SK-MEL-5 (cell line): ENCODE measurements at places on chromosomes 12 and 14. TPM values are rescaled to one million over a fixed set of nuclear protein-coding genes. Genes with fewer than 3 reads are reported as not detected.
A peak's percentile ranks its signal among the peaks of the same experiment; 100 is the strongest.

GRCh38 chr14:21014761-21015190 is 10.1 kb downstream of the NDRG2 start:
- DNase-seq, result peak; percentile 91

Gene DLST
- total RNA-seq, result 42.7 and 51.6 TPM in 2 replicates

Gene SSPN
- total RNA-seq, result 2.2 and 2.9 TPM in 2 replicates

GRCh38 chr12:22658214-22658613 is 33.2 kb downstream of the ETNK1 start:
- DNase-seq, result no peak

- no peak for DNase-seq
These were observed 34.4 kb upstream of the PSMA6 start for GRCh38 chr14:35257809-35258208.

DNA sequence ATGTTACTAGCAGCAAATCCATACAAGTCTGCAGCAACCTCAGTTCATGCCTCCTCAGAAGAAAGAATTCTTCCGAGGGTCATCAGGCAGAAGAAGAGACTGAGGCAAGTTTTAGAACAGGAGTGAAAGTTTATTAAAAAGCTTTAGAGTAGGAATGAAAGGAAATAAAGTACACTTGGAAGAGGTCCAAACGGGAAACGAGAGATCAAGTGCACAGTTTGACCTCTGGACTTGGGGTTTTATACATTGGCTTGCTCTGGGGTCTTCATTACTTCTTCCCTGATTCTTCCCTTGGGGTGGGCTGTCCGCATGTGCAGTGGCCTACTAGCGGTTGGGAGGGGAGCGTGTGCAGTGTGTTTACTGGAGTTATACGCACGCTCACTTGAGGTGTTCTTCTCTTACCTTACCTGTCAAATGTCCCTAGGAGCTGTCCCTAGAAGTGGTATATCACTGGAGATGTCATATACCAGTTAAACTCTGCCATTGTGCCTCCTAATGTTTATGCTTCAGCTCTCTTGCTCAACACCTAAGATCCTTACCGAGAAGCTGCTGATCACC is 372.8 kb upstream of the KITLG start:
- no peak for DNase-seq

- DNase-seq, result peak; percentile 47
These were observed 68.8 kb upstream of the SFSWAP start for GRCh38 chr12:131642101-131642540.

- DNase-seq, result no peak
These were observed 142.4 kb upstream of the SLC16A7 start for GRCh38 chr12:59453475-59453874.

GRCh38 chr14:79337761-79338160 is 873.5 kb downstream of the DIO2 start:
- no peak for DNase-seq

GRCh38 chr12:8157484-8158198 is 826 bp downstream of the ZNF705A start:
- no peak for DNase-seq

Gene C12orf56
- total RNA-seq, result 0.19 and 0.29 TPM in 2 replicates

GRCh38 chr12:52186118-52186840 is 5.5 kb downstream of the KRT80 start:
- peak; percentile 44 for DNase-seq

Gene PLEKHH1
- total RNA-seq, result 143 and 156 TPM in 2 replicates

Gene KCNC2
- total RNA-seq, result not detected in 2 replicates

DNA sequence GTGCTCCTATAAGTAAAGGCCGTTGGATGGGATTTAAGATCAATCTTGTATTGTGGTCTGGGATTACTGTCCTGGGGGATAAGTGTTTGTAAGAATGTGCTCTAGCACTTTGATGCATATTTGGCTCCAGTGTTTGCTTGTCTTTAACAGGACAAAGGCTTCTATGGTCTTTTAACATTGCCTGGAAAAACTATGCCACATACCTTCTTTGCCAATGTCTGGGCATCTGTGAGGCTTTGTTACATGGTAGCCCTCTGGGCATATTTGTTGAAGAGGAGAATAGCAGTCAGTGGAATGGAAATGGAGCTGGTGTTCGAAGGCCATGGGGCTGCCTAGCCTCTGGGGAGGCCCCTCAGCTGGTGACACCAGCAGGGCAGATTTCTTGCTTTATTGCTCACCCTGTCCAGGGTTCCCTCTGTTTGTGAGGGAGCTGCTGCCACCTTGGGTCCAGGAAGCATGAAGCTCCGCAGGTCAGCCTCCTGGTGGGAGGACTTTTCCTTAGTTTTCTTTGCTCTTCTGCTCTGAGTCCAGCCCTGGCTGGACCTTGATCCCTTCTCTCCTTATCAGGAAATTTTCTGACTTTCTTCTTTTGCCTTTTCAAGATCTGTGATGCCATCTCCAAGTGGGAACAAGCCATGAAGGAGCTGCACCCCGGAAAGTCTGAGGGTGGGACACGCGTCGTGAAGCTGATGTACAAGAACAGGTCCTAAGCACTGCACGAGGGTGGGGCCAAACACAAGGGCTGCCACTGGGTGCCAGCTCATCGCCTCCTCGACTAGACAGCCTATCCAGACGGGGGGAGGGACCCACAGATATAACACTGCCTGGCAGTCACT is 19.5 kb downstream of the PIGH start:
- DNase-seq, result peak; percentile 69

GRCh38 chr14:92987148-92987570 is 64.2 kb downstream of the CHGA start:
- DNase-seq, result no peak

Gene MMP19
- total RNA-seq, result not detected in 2 replicates

DNA sequence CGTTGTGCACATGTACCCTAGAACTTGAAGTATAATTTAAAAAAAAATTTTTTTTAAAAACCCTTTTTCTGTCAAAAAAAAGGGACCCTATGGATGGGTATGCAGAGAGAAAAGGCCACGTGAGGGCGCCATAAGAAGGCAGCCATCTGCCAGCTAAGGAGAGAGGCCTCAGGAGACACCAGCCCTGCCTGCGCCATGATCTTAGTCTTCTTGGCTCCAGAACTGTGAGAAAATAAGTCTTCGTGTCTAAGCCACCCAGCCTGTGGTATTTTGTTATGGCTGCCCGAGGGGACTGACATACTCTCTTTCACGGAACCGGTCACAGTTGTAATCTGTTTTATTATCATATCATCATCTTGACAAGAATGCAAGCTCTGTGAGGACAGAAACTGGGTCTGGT is 174.8 kb downstream of the EFCAB11 start:
- peak; percentile 23 for DNase-seq
